Foreskin fibroblast (primary cell): ENCODE measurements at places on chromosomes 3 and 15.

DNA sequence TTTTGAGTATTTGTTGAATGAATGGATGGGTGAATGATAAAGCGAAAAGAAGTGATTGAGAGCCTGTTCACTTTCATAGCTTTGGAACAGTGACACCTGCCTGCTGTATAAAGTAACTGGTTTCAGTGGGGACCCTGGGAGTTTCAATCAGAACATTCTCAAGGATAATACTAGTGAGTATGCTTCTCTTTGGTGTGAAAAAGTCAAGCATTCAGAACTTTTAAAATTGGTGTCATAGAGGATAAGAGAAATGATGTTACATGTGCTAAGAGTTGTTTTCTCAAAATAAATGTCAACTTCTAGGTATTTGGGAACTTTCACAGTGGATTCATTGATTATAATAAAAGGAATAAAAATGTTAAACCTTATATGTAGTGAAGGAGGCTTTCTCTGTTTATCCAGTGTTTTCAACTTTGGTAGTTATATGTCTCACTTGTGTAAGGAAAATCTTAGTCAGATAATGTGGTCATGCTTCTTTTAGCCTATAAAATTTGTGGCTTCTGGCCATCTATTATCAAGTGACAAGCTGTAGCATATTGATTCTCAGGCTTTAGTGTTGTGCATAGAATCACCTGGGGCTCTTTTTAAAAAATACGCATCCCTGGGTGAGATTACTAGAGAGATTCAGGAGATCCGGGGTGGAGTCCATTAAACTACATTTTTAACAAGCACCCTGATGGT, 11.9 kb downstream of the LRCH3 start:
- no peak for DNase-seq

DNA sequence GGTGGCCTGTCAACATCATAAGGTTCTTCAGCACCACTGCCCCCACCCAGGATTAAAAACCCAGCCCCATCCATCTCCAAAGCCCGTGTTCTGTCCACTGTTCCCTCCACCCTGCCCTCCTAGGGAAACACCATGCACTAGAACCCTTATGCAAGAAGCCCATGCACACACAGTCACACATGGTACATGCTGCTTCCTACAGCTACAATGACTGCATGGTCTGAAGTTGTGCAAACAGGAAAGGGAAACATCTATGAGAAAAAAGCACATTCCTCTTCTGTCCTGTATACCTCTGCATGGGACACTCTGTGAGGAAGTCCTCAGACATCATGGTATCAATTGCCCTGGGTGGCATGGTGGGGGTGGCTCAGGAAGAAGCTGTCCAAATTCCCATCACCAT, 108.6 kb upstream of the MRPS22 start:
- DNase-seq: peak; percentile 18

- no peak for DNase-seq
These were observed 587.6 kb upstream of the IL12A start for GRCh38 chr3:159401069-159401468.

GRCh38 chr3:127785711-127786265, 36.5 kb downstream of the MGLL start:
- DNase-seq: no peak

DNA sequence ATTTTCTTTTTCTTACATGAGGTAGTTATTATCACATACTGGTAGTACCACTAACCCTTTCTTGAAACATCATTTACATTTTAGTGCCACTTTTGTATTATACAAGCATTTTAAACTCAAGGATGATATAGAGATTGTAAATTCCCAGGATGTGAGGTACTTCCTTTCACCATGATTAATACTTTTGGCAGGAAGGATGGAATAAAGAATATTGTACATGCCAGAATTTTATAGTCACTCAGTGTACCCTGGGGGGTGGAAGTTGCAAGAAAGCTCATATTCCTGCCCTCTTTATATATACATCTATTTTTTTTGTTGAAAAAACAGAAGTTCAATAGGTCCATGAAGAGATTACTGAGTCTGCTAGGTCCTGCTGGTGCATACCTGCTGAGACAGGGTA, 141.0 kb upstream of the PLSCR5 start:
- DNase-seq: peak; percentile 76

DNA sequence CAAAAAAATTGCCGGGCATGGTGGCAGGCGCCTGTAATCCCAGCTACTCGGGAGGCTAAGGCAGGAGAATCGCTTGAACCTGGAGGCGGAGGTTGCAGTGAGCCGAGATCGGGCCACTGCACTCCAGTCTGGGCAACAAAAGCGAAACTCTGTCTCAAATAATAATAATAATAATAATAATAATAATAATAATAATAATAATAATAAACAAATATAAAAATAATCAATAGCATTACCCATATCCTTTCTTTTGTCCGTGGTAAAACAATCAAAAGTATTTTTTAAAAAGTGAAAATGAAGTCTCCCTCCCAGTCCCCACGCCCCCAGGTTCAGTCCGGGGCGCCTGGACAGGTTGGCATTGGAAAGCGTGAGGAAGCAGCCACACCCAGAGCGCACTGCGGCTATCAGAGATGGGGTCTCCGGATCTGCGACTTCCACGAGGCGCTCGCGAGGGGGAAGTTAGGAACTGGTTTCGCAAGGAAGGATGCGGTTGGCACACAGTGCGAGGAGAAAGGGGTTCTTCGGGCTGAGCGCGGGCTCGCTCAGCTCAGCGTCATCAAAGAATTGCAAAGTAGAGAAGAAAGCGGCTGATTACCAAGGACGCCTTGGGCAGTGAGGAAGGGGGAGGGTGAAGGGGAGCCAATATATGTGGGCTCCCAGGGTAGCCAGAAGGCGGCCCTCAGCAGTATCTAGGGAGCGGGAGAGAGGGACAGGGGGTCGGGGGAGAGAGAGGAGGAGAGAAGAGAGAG, 69.5 kb upstream of the EPHB3 start:
- DNase-seq: peak; percentile 20

- no peak for DNase-seq
These were observed 8.2 kb upstream of the FAM240A start for GRCh38 chr3:46604127-46604526.

DNA sequence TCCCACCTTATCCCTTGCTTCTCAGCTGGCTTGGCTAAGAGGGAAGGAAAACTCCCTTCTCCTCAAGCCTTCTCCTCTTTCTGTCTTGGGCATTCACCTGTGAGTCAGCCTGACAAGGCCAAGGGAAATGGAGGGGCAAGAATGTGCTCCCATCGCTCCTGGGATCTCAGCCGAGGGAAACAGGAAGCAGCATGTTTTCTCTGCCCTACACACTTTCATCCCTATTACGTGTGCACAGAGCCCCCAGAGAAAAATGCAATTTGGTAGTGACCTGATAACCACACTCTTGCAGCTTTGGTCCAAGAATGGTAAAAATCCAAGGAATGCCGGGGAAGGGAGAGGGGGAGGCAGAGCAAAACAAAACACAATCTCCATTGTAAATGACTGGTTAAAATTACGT, 32.9 kb upstream of the MTMR10 start:
- DNase-seq: peak; percentile 91

DNA sequence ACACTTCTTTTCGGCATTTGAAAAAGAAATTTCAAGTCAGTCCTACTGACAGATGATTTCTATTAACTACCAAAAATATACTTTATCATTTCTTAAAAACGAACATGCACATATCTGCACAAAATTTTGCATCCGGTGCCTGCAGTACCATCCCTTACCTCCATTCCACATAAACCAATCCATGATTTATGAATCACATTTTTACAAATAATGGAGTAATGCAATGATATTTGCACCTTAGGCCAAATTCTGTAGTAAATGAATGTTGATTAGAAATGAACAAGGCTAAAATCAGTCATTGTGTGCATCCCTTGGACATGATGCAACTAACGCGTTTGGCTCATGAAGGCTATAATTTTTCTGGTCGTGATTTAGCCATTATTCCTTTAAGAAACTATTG, 46.5 kb downstream of the ROBO2 start:
- DNase-seq: no peak

- no peak for DNase-seq
These were observed 5.9 kb downstream of the MESP1 start for GRCh38 chr15:89745131-89745530.

DNA sequence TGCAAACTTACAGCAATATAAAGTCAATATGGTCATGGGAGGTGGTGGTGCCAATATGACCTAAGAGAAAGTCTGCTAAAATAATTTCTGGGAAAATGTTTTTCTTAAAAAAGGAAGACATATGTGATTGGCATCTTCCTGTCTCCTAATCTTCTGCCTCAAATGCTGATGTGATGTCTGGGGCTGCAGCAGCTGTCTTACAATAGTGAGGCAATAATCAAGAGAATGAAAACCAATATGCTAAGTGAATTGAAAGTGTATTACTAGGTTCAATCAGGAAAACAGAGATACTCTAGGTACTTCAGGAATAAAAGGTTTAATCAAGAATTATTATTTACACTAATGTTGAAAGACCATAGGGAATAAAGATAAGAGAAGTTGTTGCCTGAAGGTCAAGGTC, 7.2 kb upstream of the STT3B start:
- no peak for DNase-seq

- no peak for DNase-seq
These were observed 353.9 kb upstream of the RARB start for GRCh38 chr3:25074149-25074548.

DNA sequence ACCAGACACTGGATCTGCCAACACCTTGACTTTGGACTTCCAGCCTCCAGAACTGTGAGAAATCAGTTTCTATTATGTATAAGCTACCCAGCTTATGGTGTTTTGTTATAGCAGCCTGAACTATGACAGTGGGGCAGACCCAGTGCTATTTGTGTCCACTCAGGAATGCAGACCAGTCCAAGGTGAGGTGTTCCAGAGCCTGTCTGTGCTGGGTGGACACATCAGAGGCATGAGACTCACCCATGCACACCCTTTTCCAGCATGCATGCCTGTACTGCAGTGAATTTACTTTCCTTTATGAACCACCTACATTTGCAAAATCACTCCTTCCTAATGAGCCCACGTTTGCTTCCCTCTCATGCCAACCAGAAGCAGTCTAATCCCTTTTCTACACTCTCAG, 27.6 kb upstream of the DET1 start:
- no peak for DNase-seq

GRCh38 chr3:155281912-155282311, 11.6 kb downstream of the STRIT1 start:
- peak; percentile 45 for DNase-seq

DNA sequence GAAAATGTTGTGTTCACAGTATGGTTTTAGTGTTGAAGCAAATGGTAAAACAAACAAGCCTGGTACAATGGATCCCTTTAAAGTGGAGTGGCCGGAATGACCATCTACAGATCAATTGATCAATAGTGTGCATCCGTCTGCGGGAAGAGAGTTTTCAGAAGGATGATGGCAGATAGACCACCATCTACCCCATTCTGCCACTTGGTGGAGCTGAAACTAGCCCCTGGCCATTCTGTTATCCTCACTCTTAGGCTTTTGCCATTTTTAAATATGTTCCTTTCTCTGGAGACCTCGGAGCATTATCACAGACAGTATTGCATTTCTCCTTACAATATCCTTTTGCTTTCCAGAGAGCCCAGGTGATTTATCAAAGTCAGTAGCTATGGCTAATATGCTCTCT, 258.9 kb upstream of the CFAP20DC start:
- DNase-seq: no peak

GRCh38 chr15:69818529-69818928, 279.2 kb downstream of the TLE3 start:
- DNase-seq: no peak

- DNase-seq: no peak
These were observed 22.3 kb upstream of the C2CD4B start for GRCh38 chr15:62187425-62187824.

- DNase-seq: no peak
These were observed 618.7 kb downstream of the EDEM1 start for GRCh38 chr3:5806192-5806591.

- no peak for DNase-seq
These were observed 128.0 kb downstream of the ATP8B4 start for GRCh38 chr15:49990835-49991545.

GRCh38 chr3:5227812-5228211, 40.3 kb downstream of the EDEM1 start:
- no peak for DNase-seq

DNA sequence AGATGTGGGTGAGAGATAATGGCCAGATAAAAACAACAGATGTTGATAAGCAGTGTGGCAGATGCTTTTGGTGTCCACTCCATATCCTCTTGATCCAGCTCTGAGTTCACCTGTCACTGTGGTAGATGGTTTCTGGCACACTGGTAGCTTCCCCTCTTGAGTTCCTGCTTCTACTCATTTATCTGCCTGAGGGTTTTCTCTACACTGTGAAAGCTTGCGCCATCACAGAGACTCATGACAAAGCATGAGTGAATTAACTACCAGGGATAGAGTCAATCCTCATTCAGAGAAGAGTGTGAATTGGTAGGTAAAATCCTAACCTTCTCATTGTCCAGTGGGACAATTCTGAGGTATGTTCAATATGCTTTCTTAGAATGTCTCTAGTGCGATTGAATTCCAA, 50.0 kb upstream of the ARHGEF26 start:
- no peak for DNase-seq

DNA sequence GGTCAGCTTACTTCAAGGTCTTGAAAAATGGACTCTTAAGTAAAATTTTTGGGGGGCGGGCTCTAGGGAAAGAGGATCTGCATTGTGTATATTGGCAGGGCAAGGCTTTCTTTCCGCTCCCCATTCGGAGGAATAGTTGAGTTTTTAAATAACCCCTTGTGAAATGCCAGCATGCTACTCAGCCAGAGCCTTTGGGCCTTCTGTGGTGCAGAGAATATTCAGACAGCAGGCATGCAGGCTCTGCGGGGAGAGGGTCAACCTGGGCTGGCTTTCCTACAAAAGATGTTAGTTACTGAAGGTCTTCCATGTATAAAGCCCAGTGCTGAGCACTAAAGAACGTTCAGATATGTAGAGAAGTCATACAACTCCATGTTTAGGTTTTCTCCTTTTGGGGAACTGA, 40.6 kb downstream of the ADAMTSL3 start:
- no peak for DNase-seq

DNA sequence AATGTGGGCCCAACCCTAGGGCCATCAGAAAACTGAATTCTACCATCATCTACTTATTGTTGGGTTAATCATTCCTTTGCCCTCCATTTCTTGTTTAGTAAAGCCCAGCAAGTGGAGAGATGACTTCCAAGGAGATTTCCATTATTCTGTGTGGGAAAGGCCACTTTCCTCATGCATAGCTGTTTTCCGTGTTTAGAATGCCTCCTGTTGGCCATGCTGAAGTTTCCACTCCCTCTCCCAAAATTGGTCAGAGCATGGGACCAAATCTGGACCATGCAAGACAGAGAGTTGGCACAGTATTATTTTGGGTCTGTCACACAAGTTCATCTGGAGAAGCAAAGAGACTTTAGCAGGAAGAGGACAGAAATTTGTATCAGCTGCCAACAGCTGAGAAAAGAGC, 15.3 kb upstream of the SUSD5 start:
- DNase-seq: no peak

DNA sequence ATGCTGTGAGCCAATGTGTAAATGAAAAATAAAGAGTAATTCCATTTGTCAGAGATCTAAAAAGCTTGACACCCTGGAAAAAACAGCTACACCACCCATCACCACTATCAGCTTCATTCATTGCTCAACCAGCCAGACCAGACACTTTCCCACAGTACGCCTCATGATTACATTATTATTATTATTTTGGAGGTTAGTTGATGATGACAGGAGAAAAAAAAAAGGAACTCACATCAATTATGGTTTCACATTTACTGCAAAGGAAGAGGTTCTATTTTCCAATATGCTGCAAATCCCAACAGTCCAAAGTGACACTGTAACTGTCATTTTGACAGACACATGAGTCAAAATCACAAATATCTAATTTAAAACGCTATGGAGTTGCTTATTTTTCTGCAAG, 134.7 kb upstream of the TSC22D2 start:
- no peak for DNase-seq

GRCh38 chr15:64622410-64623260, 152.8 kb downstream of the RBPMS2 start:
- no peak for DNase-seq
